NCI-H1105 (cell line): ENCODE measurements at places on chromosomes 16 and 17.

GRCh38 chr17:5913032-5913531, 157.1 kb upstream of the WSCD1 start:
- DNase-seq, result peak; percentile 43

GRCh38 chr16:11333702-11334101, 11.6 kb upstream of the RMI2 start:
- no peak for DNase-seq

DNA sequence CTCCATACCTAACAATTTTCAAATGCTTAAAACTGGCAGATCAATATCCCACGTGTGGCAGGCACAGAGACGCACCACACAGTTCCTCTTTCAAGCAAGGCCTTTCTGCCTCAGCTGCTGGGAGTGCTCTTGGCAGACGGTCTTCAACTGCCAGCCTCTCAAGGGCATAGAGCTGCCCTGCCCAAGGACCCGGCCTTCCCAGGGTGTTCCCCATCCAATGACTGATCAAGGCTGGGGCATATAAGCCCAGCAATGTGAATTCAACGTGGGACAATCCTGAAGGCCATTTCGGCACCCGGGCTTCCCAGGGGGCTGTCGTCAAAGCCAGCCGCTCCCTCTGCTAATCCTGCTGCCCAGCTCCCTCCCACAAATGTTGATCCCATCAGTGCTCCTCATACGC, 107.1 kb downstream of the STX8 start:
- no peak for DNase-seq

GRCh38 chr17:34614698-34615097, 35.3 kb downstream of the TMEM132E start:
- DNase-seq, result no peak

GRCh38 chr16:79229361-79229760, 371.2 kb downstream of the MAF start:
- DNase-seq, result no peak

DNA sequence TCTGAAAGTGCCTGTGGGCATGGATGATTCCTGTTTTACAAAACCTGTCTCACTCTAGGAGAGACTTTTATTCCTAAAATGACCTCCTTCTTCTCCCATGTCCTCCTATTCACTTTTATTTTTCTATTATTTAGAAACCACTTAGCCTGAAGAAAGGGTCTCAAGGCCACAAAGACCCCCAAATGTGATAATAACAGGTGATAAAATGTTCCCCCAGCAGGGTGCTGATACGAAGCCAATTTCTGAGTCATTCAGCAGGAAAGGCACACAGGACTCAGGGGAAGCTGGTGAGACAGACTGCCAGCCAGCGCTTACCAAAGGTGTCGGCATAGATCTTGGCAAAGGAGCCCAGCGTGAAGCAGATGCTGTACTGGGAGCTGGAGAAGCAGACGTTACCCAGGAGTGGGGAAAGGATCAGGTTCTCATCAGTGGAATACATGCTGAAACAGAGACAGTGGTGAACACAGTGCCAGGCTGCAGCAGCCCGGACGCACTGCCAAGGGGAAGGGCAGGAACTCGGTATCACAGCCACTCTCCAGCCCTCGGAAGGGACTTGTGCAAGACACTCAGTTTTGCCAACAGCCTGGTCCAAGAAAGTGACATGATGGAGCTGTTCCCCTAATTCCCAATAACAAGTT, 24.6 kb downstream of the HIGD1B start:
- no peak for DNase-seq

DNA sequence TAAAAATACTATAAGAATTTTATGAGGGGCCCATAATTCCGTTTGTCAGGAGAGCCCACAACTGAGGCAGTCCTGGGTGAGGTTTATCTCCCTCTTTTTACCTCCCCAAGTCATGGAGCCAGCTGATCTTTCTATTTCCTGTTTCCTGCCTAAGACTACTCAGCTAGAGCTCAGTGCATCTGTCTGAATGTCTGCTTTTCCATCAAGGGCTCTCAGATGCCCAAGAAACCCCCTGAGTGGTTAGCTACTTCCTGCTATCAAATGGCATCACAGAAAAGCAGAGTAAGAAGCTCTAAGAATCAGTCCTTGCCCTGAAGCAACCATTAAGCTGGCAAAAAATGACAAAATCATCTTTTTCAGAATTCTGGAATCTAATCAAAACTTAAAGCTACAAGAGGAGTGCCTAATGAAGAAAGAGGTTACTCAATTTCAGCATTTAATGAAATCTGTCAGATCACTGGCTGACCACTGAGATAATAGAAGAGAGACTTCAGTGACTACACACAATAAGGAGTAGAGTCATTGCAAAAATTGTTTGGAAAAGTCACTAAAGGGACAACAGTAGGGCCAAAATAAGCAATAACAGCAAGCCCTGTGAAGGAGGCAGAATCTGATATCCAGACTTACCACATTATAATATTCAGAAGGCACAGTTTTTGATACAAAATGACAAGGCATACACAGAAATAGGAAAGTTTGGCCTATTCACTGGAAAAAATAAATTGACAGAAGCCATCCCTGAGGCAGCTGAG, 150.1 kb downstream of the CYB561 start:
- DNase-seq, result no peak

DNA sequence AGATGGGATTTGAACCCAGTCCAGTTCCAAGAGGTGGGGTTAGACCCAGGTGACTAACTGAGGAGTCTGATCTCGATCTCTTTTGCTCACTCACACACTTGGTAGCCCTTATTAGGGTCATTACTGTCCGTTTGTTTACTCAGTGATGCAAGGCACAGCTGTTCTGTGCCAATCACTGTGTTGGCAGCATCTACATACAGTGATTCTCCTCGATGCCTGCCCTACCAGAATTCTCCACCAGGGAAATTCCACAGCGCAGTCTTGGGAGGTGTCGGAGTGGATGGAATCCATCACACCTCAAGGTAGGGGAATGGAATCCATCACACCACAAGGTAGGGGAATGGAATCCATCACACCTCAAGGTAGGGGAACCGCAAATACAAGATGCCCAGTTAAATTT, 279.6 kb downstream of the MAF start:
- DNase-seq, result no peak

DNA sequence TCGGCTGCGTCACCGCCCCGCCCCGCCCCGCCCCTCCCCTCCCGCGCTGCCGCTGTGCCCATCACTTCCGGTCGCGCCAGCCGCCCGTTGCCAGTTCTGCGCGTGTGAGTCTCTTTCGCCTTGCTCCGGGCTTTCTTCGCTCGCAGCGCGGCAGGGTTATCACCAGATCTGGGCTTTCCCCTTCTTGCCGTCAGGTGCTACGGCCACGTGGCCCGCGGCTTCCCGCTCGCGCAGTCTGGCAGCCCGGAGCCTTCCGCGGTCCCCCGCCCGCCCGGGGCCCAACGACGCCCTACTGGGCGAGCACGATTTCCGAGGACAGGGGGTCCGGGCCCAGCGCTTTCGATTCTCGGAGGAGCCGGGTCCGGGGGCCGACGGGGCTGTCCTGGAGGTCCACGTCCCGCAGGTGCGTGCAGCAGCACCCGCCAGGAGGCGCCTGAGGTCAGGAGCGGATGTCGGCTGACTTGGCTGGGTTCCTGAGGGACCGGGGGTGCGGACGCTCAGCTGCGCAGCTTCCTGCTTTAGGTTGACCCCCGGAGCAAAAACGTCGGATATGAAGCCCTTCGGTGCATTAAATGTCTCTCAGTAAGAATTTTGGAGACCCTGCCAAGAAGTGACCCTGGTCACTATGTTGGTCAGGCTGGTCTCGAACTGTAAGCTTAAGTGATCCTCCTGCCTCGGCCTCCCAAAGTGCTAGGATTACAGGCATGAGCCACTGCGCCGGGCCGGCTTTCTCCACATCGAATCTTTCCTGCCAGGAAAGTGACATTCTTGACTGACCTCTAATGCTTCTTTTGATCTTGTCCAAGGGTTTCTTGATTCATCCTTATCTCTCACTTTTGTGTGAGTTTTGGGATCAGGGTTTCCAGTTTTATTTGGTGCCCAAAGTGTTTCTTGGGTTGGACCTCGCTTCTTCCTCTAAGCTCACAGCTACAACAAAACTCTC, at the start of gene METTL23:
Gene METTL23 (plus strand): TSS at position 64 of the 943 bp plus-strand sequence. CDS start 2,872 bp downstream, outside the sequence.
- peak; percentile 51 for DNase-seq

DNA sequence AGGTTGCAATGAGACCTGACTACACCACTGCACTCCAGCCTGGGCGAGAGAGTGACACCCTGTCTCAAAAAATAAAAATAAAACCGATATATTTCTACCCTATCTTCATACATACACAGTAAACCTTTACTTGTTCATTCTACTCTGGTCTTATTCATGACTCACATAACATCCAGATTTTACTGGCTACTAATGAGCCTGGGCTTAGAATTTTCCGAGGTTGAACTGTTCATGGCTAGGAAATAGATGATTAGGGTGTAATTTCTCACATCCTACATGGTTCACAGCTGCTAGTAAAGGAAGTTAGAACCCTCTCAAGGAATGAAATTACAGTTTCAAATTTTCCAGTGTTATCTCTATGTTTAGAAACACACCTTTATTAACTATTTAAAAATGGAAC, 14.7 kb downstream of the GSPT1 start:
- no peak for DNase-seq

DNA sequence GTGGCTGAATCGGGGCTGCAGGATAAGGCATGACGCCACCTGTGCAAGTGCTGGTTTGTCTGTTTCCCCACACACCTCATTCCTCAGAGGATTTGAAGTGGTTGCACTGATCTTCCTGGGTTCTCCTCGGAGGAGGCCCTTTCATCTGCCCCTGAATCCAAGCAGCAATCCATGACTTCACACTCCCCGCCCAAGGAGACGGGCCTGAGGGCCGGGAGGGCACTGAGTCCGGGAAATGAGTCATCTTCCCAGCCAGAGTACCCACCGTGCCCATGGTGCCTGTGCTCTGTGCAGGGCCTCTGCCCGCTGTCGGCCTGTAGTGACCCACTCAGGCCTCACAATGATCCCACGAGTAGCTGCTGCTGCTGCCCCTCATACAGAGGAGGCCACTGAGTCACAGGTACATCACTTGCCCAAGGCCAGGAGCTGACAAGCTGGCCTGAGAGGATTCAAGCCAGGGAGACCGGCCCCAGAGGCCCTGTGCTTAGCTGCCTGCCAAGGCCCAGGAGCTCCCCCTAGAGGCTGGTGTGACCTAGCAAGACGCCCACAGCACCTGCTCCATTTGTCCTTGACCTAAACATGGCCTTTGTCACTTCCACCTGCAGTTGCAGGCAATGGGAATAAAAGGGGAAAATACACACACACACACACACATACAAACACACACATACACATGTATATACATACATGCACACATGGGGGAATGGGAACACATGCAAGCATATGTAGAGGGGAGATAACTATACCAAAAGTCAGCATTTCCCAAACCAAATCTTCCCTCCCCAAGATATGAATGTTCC, 240.0 kb downstream of the C16orf95 start:
- DNase-seq, result no peak

GRCh38 chr17:3679531-3680126, 11.0 kb downstream of the EMC6 start:
- DNase-seq, result no peak

GRCh38 chr16:75342308-75342811, 90.9 kb upstream of the BCAR1 start:
- no peak for DNase-seq

DNA sequence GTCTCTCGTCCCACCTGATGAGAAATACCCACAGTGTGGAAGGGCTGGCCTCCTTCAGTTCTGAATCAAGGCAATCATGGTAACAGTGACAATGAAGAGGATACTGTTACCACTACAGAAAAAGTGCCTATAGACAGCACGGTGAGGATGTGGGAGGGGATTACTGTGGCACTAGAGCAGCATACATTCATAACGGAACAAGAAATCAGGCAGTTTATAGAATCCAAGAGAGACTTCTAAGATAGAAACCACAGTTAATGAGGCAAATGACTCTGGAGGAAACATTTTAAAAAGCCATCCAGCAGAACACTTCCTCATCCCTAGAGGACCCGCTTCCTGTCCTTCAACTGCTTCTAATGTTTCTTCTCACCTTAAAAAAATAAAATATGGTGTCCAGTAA, 2.7 kb downstream of the RUSF1 start:
- DNase-seq, result no peak

DNA sequence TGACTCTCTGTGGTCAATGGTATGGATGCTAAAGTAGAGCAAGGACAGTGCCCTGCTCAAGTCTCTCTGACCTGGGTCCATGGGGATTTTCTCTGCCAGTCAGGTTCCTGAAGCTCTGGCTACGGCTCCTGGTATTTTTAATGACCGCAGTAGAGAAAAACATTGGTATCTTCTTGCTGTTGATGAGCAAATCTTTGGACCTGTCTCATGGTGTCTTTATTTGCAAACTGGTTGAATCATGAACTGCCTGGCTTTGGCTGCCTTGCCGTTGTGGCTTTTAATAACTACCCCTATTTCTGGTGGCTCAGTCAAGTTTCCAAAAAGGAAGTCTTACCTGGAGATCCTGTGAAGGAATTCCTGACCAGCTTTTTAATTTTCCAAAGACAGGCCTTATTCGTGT, 8.7 kb downstream of the FAM234A start:
- DNase-seq, result no peak

DNA sequence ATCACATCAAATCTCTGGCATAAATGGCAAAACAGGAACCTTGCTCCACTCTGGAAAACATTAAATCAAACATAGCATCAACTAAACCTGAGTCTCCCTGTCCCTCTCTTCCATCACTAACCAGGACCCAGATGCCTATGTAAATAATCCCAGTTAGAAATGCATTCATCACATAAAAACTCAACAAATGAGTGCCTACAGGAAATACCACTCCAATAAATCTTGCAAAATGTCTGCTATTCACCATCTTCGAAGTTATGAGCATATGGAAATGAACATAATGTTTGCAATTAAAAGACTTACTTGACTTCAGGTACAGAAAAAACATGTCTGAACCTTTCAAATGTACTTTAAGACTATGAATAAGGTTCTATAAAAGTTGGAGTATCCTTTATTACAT, 425.0 kb downstream of the CDH11 start:
- DNase-seq, result no peak
